ENCODE measurements at places on chromosomes 16 and 17.

- DNase-seq, result no peak
Observed at GRCh38 chr16:52076801-52077201, 470.1 kb downstream of the TOX3 start.

DNA sequence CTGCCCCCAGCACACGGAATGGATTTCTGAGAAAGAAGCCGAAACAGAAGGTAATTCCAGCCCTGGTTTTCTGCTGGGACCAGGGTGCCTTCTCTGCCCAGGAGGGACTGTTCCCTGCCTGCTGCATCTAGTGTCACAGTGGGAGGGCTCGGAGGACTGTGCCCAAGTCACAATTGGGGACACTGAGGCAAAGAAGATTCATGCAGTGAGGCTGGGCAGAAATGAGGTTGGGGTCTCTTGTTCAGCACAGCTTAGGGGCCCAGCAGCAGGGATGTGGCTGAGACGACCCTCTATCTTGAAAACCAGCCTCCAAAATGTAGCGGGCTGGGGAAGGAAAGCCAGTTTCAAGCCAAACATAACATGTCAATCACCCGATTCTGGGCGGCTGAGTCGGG lies 592 bp downstream of the IL21R start:
- DNase-seq, result no peak

DNA sequence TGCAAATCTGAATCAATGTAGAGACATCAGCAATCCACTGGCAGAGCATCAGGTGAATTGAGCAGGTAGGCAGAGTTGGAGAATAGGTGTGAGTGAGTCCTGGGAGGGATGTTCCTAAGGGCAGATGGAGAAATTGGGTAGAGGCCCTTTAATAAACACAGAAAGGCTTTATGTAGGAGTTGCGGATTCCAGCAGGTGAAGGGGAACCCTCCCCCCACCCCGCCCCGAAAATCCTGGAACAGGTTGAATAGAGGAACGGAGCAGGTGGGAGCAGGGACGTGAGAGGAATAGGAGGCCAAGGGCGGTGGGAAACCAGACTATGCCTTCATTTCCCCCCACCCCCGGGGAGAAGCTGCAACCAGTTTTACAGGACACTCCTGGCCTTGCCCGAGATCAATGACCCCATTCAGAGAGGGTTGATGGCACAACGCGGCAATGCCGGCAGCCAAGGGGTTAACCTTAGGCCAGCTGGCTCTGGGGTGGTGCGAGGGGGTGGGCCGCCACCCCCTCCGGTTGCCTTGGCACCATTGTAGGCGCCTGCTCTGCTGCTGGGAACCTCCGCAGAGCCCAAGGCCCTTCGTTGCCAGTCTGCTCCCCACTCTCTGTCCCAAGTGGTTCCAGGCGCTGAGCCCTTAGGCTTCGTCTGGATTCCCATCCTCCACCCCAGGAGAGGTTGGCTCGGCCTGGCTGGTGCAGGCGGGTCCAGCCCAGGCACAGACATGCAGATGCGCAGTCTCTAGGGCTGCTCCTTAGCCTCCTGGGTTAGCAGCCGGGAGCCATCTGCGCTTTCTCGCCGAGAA lies 814 bp upstream of the RUNDC3A start:
- no peak for DNase-seq

DNA sequence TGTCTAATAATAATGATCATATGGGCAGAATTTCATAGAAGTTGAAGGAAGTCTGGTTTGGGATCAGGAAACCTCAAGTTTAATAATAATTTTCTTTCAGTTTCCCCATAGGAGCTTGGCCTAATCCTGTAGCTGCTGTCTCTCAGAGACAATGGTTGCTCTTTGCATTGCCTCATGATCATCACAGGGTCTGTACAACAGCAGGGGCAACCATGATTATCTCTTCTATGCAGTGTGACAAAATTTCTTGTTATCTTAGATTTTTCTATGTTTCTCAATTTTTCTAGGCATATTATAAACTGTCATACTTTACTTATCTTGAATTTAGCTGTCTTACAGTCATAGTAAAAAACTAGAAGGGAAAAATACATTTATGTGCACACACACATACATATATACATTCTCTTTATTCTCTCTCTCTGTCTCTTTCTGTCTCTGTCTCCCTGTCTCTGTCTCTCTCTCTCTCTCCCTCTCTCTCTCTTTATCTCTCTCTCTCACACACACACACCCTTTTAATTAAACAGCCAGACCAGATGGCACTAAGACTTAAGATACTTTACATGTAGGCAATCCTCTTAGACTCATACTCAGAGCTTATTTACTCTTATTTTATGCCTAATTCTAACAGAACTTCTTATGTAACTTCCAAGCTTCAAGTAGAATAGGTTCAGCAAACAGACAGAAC lies 30.5 kb downstream of the SMIM36 start:
- DNase-seq, result no peak

- DNase-seq, result no peak
Observed at GRCh38 chr17:17036524-17036998, 5.7 kb upstream of the MPRIP start.

DNA sequence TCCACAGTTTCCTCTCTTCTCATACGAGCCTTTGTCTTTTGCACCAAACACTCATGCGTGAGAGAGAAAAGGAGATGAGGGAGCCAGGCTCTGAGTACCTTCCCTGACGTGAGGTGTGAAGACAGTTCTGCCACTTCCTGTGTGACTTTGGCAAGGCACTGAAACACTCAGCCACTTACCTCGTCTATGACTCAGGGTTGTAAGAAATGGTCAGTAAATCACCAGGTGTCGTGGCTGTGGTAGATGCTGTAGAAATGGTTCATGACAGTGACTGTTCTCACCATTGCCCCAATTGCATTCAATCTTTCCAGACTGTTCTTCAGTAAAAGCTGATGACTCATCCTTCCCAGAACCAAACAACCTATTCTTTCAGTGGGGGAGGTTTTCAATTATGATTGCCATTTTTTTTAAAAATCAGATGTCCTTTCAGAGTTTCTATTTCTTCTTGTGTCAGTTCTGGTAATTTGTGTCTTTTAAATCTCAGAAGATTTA lies 49.2 kb upstream of the CBFA2T3 start:
- peak; percentile 11 for DNase-seq

- no peak for DNase-seq
Observed at GRCh38 chr16:31322500-31322899, 32.5 kb upstream of the ITGAX start.
